ENCODE measurements at places on chromosomes 3 and 15.

DNA sequence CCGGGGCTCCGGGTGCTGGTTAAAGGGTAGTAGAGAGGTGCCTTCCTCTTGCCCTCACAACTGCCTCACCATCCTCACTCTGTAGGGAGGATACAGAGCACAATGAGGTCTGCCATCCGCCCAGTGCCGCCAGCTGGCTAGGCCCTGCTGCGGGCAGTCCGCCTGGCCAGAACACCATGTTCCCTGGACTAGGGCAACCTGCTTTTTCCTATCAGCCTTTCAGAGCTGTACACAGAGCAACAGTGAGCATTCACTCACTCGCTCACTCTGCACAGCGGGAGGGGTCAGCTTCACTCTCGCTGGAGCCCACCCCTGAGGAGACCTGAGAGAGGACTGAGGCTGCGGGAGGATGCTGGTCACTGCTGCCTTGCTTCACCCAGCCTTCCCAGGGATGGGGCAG is 218.7 kb upstream of the CHRNA7 start:
- DNase-seq: no peak

GRCh38 chr15:59994888-59995557 is 9.1 kb upstream of the FOXB1 start:
- peak; percentile 73 for DNase-seq

DNA sequence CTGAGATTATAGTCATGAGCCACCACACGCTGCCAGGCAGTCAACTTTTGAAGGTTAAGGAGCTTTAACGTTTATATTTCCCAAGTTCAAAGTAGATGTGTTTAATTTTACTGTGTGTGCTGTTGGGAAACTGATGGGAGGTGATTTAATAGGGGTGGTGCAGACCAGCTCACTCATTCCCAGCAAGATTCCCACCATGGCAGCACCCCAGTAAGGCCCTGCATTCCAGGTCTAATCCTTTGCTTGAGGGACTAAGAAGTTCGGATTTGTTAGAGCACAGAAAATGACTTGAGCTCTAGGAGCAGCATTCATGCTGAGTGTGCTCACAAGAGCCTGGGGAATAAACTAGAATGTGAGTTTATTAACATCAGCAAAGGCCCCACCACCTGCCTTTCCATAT is 25.2 kb downstream of the TSEN2 start:
- peak; percentile 46 for DNase-seq

DNA sequence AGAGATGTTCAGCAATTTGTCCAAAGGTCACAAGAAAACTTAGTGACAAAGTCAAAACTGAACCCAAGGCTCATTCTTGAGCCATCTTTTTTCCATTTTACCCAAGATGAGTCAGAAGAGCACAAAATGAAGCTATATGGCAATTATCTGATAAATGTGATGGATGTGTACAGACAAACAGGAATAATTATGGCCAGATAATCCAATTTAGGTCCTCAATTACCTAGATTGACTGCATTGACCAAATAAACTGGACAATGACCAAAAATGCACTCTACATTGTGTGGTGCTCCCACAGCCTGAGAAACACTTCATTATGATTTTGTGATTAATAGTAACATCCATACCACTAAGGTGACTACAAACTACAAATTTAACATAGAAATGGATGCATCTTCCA is 1105.8 kb downstream of the IGSF11 start:
- no peak for DNase-seq

- peak; percentile 66 for DNase-seq
Measured at GRCh38 chr15:75156326-75157215, 45.1 kb upstream of the C15orf39 start.

DNA sequence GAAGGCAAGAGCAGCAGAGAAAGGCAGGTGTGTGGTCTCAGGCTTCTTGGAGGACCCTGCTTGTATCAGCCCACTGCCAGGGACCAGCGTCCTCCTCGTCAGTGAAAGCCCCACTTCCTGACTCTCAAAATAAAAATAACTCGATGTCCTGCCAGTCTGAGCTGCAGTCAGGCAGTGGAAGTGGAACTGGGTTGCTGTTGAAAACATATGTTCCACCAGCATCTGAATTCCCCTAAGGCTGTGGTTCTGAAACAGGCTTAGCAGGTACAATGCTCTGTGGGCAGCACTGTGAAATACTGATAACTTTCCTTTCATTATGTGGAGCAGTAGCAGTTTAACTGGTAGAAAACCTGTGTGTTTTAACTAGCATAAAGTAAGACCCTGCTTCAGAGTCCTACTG is 121.6 kb upstream of the EIF1B start:
- no peak for DNase-seq

DNA sequence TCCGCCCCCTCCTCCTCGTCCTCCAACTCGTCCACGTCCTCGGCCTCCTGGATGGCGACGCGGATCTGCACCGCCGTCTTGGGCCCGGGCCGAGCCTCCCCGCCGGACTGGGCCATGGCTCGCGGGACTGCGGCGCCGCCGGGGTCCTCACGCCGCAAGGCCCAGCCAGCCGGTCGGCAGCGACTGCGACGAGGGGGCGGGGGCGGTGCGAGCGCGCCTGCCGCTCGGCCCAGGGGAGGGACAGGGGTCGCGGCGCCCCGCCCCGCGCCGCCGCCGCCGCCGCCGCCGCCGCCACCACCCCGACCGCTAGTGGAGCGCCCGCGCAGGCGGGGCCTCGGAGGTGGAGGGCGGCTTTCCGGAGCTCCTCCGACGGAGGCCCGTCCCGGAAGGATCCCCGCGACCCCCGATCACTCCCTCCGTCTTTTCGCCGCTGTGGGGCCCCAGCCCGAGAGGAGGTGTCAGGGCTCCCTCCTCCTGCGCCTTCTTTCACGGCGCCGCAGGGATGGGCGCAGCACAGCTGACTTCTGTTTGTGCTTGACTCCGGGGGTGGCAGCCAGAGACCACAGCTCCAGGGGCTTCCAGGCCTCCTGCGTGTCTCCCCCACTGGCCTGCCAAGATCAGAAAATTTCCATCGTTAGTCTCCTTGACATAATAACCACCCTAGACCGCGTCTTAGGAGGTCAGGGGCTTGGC is at the start of gene LARP6:
TSS of gene LARP6 (minus strand) at position 185 of the 693 bp plus-strand sequence. CDS start at position 116, 69 bp downstream.
- peak; percentile 89 for DNase-seq

DNA sequence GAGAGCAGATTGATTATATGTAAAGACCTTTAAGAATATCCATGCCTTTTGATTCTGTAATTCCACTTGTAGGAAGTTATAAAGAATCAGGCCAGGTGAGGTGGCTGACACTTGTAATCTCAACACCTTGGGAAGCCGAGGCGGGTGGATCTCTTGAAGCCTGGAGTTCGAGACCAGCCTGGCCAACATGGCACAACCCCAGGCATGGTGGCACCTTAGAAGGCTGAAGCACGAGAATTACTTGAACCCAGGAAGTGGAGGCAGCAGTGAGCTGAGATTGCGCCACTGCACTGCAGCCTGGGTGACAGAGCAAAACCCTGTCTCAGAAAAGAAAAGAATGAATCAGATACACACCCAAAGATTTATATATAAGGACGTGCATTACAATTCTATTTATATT is 33.9 kb downstream of the HRH1 start:
- DNase-seq: no peak

- DNase-seq: no peak
Measured at GRCh38 chr3:94482686-94483085, 419.8 kb downstream of the NSUN3 start.

DNA sequence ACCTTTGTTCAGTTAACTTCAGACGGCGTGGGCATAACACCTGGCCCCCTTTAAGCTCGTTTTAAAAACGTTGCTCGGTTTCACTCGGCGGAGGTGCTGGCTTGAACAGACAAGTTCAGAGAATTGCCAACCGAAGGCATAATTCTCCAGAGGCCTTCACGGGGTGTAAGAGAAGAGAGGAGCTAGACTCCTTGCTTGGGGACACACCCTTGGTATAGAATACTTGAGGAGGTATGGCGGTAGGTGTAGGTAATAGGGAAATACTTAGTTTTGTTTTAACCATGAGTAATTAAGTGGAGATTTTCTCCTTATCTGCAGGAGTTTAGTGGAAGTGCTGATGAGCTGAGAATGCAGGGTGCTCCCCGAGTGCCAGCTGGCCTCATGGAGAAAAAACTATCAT is 921 bp downstream of the FBXL2 start:
- DNase-seq: no peak

DNA sequence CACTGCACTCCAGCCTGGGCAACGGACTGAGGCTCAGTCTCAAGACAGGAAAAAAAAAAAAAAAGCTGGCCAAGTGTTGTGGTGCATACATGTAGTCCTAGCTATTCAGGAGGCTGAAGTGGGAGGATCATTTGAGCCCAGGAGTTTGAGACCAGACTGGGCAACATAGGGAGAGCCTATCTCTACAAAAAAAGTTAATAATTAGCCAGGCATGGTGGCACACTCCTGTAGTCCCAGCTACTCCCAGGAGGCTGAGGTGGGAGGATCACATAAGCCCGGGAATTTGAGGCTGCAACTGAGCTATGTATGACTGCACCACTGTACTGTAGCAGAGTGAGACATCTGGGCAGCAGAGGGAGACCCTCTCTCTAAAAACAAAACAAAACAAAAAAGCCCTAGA is 58.9 kb downstream of the RBPMS2 start:
- no peak for DNase-seq

GRCh38 chr3:105944721-105945120 is 75.9 kb upstream of the CBLB start:
- DNase-seq: no peak

GRCh38 chr3:162015856-162016255 is 519.2 kb downstream of the OTOL1 start:
- DNase-seq: peak; percentile 4

- DNase-seq: no peak
Measured at GRCh38 chr3:46312991-46313390, 40.9 kb upstream of the CCR2 start.

DNA sequence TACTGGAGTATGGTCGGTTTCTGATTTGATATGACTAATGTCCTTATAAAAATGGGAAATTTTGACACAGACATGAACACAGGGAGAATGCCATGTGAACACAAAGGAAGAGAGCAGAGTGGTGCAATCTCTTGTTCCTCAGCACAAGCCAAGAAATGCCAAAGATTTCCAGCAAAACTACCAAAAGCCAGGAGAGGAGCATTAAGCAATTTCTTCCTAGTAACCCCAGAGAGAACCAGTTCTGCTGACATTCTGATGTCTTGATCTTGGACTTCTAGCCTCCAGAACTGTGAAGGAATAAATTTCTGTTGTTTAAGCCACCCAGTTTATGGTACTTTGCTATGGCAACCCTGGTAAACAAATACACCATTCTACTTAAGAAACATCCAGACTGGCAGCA is 227.8 kb upstream of the MRPL3 start:
- no peak for DNase-seq

GRCh38 chr3:50213373-50213772 is 8.3 kb downstream of the SLC38A3 start:
- DNase-seq: no peak

- DNase-seq: no peak
Measured at GRCh38 chr15:67462875-67463274, 58.1 kb upstream of the C15orf61 start.

DNA sequence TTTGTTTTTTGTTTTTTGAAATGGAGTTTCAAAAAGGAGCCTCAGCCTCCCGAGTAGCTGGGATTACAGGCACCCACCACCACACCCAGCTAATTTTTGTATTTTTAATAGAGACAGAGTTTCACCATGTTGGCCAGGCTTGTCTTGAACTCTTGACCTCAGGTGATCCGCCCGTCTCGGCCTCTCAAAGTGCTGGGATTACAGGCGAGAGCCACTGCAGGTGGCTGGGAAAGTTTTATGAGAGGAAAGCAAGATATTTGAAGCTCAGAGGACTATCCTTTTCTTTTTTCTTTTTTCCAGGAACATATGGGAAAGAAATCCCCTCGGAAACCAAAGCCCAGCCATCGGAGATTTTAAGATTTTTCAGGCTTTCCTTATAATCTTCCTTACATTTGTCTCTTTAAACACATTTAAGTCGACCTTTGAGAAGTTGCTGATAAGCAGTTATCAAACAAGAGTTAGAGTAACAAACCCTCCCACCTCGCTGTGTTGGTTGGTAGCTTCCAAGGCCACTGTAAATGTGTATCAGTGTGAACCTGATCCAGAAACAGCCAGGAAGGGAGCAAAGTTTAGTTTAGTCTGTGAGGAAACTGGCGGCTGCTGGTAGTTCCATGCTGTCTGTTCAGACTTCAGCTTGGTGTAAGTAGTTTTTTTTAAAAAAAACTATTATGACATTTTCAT is 34.5 kb upstream of the MAP3K13 start:
- DNase-seq: no peak

DNA sequence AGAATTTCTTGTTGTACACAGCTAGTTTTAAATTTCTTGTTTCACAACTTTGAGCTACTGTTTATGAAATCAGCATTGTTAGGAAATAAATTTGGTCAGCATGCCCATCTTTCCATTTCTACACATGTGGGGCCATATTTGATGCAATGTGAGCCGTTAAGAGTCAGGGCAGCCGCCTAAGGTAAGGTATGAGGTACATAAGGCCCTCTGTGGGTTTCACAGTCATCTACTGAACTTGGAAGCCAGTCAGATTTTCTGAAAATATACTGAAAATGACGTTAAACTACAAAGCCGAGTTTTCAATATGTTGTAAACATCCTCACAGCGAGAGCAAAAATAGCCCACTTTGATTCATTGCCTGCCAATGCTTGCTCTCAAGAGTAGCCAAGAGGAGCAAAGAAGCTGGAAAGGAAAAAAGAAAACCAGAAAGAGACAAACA is 94.7 kb upstream of the PDZRN3 start:
- DNase-seq: no peak

DNA sequence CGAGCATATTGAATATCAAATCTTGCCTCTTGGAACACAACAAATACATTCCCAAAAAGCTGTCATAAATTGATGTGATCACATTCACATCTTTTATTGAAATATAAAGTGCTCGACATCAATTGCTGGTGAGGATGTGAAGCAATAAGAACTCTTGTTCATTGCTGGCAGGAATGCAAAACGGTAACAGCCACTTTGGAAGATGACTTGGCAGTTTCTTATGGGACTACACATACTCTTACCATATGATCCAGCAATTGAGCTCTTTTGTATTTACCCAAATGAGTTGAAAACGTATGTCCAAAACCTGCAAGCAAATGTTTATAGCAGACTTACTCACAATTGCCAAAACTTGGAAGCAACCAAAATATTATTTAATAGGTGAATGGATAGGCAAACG is 234.9 kb downstream of the CACNA2D3 start:
- no peak for DNase-seq

- DNase-seq: no peak
Measured at GRCh38 chr3:46429671-46430070, 22.6 kb downstream of the CCRL2 start.

- no peak for DNase-seq
Measured at GRCh38 chr15:25106209-25106608, 151.4 kb downstream of the SNRPN start.

DNA sequence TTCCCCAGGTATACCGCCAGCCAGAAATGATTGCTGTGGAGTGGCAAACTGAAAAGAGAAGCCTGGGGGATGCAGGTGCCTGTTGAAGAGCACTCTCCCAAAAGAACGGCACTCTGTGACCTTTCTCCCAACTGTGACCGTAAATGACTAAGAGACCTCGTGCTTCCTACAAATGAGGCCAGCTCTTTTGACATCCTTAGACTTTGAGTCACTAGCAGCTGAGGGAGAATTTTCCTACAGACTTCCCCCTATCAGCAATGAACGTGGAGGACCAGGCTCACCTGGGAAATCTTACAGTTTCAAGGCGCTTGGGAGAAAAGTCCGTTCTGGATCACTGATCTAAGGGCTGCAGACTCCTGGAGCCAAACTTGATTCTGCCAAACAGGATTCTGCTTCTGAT is 8.6 kb downstream of the AQP9 start:
- DNase-seq: no peak

- DNase-seq: no peak
Measured at GRCh38 chr15:29452881-29453731, 183.5 kb upstream of the NSMCE3 start.

GRCh38 chr3:107916171-107916570 is 174.7 kb downstream of the CD47 start:
- no peak for DNase-seq
